NCI-H1048 (cell line): ENCODE measurements at places on chromosomes 16 and 17.

GRCh38 chr16:86924537-86924936 lies 346.2 kb downstream of the FOXL1 start:
- no peak for DNase-seq

GRCh38 chr16:63652091-63652490 lies 1469.8 kb downstream of the CDH11 start:
- DNase-seq: no peak

GRCh38 chr16:30571445-30572322 lies at the start of gene ZNF688:
ZNF688 (minus strand) TSS chr16:30571714; CDS start chr16:30571629, 85 bp downstream.
- peak; percentile 79 for DNase-seq

GRCh38 chr16:51268237-51268636 lies 117.2 kb upstream of the SALL1 start:
- no peak for DNase-seq

DNA sequence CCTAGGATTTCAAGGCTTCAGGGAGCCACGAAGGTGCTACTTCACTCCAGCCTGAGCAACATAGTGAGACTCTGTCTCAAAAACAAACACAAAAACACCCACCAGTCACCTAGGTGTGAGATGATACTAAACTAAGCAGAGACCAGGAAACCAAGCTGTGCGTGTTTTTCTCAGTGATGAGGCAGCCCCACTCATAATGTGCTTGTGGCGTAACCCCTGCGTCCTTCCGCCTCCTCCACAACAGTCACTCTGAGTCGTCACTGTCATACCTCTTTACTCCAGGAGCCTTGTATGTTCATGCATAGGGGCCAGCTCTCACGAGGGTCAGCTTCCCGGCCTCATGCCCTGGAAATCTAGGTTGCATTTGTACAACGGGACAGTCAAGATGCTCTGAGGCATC lies 31.1 kb upstream of the SLC47A1 start:
- no peak for DNase-seq

DNA sequence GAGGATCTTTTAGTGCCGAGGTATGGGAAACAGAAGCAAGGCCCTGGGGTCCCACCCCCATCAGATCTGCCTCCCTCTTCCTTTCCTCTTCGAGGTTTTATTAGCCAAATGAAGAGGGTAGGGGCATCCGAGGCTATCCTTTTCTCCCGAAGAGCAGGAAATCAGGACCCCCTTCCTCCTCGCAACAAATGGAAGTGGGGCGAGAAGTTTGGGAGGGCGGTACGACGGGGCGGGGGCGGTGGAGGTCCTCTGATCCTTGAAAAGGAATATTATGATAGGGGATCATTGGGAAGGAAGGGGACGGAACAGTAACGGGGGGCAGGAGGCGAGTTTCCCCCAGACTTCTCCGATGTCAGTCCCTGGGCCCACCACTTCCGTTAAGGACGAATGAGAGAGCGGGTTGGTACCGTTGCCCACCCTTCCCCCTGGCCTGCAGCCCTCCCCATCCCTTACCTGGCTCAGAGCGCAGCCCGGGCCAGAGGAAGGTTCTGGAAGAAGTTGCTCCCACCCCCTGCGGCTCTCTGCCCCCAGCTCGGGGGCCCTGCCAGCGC lies 309 bp downstream of the FOXJ1 start:
- no peak for DNase-seq

GRCh38 chr16:68146585-68146984 lies 61.4 kb downstream of the NFATC3 start:
- DNase-seq: no peak

- no peak for DNase-seq
Observed at GRCh38 chr17:81681672-81682071, 1.9 kb downstream of the ARL16 start.
